ENCODE measurements at places on chromosomes 13 and 19.

GRCh38 chr19:48695743-48696352 lies at the start of gene FUT2:
TSS of gene FUT2 (plus strand) at chr19:48695971. CDS start at chr19:48702957, 6,986 bp downstream.
- DNase-seq, result no peak

DNA sequence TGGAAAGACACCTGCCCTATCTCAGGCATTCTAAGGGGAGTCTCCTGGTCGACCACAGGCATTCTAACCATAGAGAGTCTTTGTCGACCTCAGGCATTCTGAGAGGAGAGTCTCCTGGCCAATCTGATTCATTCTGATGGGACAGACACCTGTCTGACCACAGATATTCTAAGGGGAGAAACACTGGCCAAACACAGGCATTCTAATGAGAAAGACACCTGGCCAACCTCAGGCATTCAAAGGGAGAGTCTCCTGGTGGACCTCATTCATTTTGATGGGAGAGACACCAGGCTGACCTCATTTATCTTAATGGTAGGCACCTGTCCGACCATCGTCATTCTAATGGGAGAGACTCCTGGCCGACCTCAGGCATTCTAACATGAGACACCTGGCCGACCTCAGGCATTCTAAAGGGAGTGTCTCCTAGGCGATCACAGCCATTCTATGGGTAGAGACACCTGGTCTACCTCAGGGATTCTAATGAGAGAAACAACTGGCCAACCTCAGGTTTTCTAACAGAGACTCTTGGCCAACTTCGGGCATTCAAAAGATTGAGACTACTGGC lies 1351.5 kb downstream of the UQCRFS1 start:
- no peak for DNase-seq

- DNase-seq, result no peak
These were observed 785 bp downstream of the NHLRC3 start for GRCh38 chr13:39039041-39039440.

DNA sequence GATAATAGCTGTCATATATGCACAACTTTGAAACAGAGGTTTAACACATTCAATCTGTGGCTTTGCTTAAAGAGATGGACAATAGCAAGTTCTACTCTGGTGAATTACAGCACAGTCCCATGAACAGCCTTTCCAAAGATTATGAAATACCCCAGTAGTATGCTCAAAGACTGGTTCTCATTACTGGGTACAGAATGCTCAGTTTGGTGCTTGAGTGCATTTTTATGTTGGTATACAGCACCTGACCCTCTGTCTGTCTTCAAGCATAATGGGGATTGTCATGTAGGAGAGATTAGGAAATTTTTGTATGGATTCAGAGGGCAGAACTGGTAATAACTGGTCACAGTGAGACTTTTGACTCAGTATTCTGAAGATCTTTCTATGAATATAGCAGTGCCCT lies 7.6 kb downstream of the LMO7 start:
- no peak for DNase-seq

DNA sequence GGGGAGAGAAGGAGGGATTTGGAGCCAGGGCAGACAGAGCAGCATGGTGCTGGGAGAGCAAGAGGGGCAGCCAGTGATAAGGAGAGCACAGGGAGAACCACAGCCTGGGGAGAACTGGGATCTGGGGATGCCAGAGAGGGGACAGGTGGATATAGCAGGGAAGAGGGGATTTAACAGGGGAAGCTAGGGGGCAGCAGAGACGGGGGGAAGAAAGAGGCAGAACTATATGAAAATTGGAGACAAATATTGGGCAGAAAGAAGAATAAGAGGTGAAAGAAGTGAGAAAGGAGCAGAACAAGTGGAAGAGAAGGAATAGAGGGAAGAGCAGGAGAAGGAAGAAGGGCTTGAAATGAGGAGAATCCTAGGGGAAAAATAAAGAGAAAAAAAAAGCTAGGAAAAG lies 6.5 kb upstream of the ZNF528 start:
- DNase-seq, result no peak

DNA sequence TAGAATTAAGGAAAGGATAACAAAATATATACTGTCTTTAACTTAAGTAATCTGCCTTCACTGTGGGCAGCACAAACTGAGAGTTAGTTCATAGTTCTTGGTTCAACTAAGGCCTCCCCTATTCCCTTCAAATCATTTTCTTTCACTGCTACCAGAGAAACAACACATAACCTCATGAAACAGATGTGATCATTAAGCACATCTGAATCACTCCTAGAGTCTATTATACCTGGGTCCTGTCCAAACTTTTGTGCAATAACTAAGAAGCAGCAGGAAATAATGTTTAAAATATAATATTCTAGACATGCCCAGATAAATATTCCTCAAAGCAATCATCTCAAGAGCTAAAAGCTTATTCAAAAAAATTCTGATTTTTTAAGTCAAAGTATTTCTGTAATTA lies 62.9 kb downstream of the ZC3H13 start:
- DNase-seq, result peak; percentile 67

DNA sequence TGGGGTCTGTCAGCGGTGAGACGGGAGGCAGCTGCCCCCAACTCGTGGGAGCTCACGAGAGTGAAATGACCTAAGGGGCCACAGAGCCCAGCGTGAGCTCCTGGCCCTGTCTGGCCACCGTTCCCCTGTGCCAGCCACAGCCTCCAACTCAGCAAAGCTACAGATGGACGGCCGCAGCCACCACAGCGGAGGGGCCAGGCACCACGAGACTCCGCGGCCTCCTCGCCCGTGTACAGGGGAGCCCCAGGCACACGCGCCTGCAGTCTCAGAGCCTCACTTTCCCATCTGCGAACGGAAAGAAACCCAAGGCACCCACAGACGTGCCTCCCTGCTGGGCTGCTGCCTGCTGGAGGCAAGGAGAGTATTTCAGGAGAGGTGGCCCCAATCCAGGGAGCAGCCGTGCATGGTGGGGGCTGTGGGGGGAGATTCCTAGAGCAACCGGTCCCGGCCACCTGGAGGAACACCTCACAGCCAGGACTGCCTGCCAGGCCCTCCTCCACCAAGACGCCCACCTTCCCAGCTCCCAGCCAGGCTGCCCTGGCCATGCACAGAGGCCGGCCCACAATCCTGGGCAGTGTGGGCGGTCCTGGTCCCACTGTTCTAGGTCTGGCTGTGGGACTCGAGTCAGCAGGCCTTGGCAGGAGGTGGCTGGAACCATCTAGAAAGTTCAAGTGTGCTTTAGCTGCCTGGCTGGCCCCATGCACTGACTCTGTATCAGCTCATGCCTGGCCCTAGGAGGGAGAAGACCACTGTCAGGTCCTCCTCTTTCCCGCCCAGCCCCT lies 1.9 kb downstream of the MKNK2 start:
- DNase-seq, result no peak

- DNase-seq, result no peak
These were observed 1556.8 kb upstream of the MIR17HG start for GRCh38 chr13:89790696-89791095.

DNA sequence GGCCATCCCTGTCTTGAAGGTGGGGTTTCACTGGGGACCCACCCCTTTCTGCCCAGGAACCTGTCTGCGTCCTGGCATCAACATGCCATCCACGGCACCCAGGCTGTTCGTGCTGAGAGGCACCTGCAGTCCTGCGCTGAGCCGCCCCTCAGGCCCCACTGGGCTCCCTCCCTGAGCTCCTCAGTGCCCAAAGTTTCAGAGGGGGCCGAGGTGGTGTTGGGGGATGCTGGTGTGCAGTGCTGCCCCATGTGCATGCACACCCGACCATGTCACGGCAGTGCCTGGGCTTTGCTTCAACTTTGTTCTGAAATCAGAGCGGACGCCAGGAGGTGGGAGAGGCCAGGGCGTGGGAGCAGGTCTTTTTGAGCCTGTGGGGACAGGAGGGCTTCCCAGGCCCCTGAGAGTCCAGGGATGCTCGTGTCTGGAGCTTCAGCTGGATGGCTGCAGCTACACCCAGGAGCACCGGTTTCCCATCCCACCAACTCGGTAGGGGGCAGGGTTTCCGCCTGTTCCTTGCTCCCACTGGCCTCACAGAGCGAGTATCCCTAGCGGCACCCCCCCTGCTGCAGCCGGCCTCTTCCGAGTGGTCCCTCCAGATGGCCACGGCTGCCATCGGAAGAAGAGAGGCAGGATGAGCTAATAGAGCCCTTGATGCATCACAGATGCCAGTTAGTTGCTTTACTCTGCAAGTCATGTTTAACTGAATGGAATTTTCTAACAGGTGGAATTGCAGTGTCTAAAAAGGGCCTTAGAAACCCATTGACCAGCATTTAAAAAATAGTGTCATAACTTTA lies 44.0 kb downstream of the WDFY2 start:
- DNase-seq, result no peak

DNA sequence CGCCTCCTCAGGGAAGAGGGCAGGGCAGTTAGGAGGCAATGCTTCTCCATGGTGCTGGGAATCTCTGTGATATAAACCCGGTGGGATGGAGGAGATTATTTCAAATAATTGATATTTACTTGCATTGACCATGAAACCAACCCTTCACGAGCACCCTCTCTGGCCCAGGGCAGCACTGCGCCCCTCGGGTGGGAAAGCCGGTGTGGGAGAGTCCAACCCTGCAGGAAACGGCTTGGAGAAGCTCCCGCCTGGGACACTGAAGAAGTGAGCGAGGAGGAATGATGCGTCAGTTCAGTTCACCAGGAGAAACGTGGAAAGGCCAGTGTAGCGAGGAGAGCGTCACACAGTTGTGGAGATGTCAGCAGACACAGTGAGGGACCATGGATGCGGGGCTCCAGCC lies 99.9 kb downstream of the COL4A2 start:
- DNase-seq, result no peak

- DNase-seq, result no peak
These were observed 628.3 kb upstream of the SLC10A2 start for GRCh38 chr13:103694471-103694870.

DNA sequence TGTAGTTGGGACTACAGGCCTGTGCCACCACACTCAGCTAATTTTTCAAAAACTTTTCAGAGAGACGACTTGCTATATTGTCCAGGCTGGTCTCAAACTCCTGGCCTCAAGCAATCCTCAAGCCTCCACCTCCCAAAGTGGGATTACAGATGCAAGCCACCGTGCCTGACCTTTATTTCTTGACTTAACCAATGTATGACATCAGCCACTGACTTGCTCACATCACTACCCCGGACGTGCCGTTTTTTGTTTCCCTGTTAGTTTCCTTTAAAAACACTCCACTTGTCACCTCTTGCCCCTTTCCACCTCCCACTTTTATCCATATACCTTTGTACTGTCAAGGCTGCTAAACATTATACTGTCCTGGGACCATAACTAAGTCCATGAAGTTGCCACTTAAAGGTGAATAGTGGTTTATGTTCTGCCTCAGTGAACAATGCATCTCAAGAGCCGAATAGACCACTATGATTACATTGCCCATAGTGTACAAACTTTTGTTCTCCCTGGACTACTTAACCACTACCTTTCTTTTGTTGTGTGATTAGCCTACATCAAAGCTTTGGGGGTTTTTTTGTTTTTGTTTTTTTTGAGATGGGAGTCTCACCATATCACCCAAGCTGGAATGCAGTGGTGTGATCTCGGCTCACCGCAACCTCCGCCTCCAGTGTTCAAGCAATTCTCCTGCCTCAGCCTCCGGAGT lies 2.3 kb upstream of the EPHX3 start:
- DNase-seq, result no peak

DNA sequence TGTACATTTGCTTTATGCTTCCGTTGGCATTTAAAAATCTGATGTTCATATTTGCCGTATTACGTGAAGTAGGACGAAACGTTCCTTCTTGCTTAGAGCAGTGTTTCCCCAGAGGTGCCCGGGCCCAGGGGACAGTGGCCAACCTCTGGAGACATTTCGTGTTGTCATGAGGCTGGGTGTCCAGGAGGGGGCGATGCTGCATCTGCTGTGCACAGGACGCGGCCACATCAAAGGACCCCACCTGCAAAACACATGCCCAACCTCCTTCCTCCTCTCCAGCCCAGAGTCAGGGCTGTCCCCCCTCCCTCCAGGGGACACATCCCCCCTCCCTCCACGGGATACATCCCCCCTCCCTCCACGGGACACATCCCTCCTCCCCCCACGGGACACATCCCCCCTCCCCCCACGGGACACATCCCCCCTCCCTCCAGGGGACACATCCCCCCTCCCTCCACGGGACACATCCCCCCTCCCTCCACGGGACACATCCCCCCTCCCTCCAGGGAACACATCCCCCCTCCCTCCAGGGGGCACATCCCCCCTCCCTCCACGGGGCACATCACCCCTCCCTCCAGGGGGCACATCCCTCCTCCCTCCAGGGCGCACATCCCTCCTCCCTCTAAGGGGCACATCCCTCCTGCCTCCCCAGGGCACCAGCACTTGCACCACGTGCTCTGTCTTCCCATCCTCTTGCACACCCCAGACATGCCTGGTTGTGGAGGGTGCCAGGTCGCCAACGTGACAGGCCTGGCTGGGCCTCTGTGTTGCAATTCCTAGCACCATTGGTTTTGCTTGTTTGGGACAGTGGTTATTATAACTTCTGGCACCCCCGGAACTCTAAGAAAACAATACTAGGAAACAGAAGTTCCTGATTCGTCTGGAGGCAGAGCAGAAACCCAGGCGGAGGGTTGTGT lies 46.7 kb downstream of the GAS6 start:
- peak; percentile 93 for DNase-seq

DNA sequence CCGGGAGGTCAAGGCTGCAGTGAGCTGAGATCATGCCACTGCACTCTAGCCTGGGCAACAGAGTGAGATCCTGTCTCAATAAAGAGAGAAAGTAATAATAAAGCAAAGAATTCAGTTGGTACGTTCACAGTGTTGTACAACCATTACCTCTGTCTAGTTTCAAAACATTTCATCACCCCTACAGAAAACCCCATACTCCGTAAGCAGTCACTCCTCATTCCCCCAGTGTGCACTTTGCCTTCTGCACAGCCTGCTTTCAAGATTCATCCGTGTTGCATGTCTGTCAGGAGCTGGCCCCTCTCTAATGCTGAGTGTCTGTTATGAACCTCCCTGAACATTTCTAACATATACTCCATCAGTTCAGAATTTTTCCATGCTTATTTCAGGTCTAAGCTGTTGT lies 9.4 kb downstream of the POLD1 start:
- DNase-seq, result no peak

DNA sequence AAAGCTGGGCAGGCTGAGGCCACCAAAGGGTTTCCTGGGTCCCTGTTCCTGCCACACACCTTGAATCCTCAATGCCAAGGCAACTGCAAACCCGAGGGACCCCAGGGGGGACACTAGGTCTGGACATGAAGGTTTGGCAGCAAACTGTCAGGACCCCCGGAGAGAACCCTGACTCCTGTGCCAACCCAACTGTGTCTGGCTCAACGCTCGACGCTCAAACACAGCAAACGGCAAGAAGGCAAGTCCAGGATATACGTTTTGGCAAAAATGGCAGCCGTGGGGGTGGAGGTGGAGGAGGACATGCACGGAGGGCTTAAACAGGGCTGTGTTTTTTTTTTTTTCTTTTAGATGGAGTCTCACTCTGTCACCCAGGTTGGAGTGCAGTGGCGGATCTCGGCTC lies 73.0 kb downstream of the GADD45B start:
- no peak for DNase-seq

DNA sequence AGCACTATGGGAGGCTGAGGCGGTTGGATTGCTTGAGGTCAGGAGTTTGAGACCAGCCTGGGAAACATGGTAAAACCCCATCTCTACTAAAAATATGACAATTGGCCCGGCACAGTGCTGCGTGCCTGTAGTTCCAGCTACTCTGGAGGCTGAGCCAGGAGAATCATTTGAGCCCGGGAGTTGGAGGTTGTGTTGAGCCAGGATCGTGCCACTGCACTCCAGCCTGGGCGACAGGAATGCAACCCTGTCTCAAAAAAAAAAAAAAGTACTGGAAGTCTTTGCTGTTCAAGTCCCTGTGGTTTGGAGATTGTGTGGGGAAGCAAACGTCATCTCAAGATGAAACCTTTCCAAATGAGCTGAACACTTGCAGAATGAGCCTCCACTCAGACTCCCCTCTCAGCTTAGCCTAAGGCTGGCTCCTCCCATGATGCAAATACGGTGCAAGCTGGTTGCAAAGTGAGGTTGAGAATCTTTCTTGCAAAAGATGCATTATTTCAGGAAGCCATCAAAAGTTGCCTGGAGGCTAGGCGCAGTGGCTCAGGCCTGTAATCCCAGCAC lies 46.2 kb downstream of the MYO9B start:
- DNase-seq, result peak; percentile 83

Data from GM03348 (cell line).